Peyer's patch (tissue), 4 donors: ENCODE measurements at places on chromosomes 6 and 20.
A peak's percentile ranks its signal among the peaks of the same experiment; 100 is the strongest.

GRCh38 chr20:23224806-23225205, 125.8 kb upstream of the NXT1 start:
- H3K4me3 ChIP-seq = no peak overlapping the region
- H3K27ac ChIP-seq = no peak overlapping the region
- no peaks in the 10 kb centered on the region for H3K36me3 ChIP-seq
- DNase-seq = no peak

GRCh38 chr6:133724726-133725125, 164.2 kb upstream of the TCF21 start:
- DNase-seq = no peak
- no peaks in the 10 kb centered on the region for H3K4me1 ChIP-seq
- no peaks in the 10 kb centered on the region for H3K27me3 ChIP-seq
- no peak overlapping the region for H3K27ac ChIP-seq

GRCh38 chr6:112701201-112701600, 354.1 kb downstream of the RFPL4B start:
- H3K4me1 ChIP-seq = no peaks in the 10 kb centered on the region
- no peak for DNase-seq
- H3K4me3 ChIP-seq = no peak overlapping the region
- no peaks in the 10 kb centered on the region for H3K27me3 ChIP-seq

DNA sequence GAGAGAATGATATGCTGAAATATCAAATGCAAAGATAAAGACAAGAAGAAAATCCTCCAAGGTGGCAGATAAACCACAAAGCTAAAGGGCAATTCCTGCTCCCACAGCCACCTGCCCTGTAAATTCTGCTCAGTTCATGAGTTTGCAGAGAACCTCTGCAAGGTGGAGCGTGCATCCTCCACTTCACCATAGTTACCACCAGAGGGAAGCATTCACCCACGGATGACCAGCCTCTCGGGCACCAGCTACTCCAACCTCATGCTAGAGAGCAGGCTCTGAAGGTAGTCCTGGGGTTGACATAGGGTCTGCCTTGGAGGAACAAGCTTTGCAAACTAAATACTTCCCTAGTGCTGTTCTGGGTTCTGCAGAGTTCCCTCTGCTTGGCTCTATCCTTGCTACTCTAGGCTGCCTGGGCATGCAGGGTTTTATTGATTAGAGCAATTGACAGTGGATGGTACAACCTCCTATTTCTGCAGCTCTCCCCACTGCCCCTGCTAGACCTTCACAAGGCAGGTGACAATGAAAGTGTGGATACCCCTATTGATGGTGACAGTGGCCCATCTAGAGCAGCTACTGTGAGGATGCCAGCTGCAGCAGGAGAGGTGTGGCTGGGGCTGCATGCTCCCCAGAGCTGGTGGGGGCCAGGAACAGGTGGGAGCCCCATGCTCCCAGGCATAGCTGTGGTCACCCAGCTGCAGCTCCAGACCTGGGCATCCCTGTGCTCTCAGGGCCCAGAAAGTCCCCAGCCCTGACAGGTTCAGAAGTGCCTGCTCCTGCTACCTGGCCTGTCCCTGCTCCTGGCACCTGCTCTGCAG, 51.1 kb downstream of the GGTLC1 start:
- no peaks in the 10 kb centered on the region for H3K4me1 ChIP-seq
- H3K27me3 ChIP-seq = no peaks in the 10 kb centered on the region
- H3K27ac ChIP-seq = no peak overlapping the region
- H3K4me3 ChIP-seq = no peak overlapping the region
- DNase-seq = peak; percentile 58

- H3K27ac ChIP-seq = no peak overlapping the region
- no peaks in the 10 kb centered on the region for H3K27me3 ChIP-seq
- DNase-seq = no peak
- H3K36me3 ChIP-seq = no peaks in the 10 kb centered on the region
These were observed 21.2 kb downstream of the KIF25 start for GRCh38 chr6:168018664-168019063.

DNA sequence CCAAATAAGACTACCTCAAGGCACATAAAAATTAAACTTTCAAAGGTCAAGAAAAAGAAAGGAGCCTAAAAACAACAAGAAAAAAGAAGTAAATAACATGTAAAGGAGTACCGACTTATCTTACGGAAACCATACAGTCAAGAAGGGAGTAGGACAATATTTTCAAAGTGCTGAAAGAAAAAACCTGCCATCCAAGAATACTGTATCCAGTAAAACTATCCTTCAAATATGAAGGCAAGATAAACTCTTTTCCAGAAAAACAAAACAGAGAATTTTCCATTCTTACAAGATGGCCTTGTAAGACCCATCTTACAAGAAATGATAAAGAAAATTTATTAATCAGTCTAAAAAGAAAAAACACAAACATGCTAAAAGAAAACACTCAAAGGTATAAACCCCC, 302.2 kb downstream of the LMBRD1 start:
- no peaks in the 10 kb centered on the region for H3K27me3 ChIP-seq
- no peaks in the 10 kb centered on the region for H3K36me3 ChIP-seq
- H3K27ac ChIP-seq = no peak overlapping the region
- no peaks in the 10 kb centered on the region for H3K4me1 ChIP-seq
- DNase-seq = no peak

GRCh38 chr20:62345681-62346370, 21.3 kb downstream of the LAMA5 start:
- H3K36me3 ChIP-seq = no peaks in the 10 kb centered on the region
- no peaks in the 10 kb centered on the region for H3K4me1 ChIP-seq
- DNase-seq = no peak
- H3K27ac ChIP-seq = no peak overlapping the region
- H3K27me3 ChIP-seq = no peaks in the 10 kb centered on the region

- no peak overlapping the region for H3K27ac ChIP-seq
- H3K27me3 ChIP-seq = no peaks in the 10 kb centered on the region
- H3K36me3 ChIP-seq = no peaks in the 10 kb centered on the region
- H3K4me1 ChIP-seq = no peaks in the 10 kb centered on the region
- no peak overlapping the region for H3K4me3 ChIP-seq
These were observed 177.8 kb downstream of the LY86 start for GRCh38 chr6:6766230-6766905.

DNA sequence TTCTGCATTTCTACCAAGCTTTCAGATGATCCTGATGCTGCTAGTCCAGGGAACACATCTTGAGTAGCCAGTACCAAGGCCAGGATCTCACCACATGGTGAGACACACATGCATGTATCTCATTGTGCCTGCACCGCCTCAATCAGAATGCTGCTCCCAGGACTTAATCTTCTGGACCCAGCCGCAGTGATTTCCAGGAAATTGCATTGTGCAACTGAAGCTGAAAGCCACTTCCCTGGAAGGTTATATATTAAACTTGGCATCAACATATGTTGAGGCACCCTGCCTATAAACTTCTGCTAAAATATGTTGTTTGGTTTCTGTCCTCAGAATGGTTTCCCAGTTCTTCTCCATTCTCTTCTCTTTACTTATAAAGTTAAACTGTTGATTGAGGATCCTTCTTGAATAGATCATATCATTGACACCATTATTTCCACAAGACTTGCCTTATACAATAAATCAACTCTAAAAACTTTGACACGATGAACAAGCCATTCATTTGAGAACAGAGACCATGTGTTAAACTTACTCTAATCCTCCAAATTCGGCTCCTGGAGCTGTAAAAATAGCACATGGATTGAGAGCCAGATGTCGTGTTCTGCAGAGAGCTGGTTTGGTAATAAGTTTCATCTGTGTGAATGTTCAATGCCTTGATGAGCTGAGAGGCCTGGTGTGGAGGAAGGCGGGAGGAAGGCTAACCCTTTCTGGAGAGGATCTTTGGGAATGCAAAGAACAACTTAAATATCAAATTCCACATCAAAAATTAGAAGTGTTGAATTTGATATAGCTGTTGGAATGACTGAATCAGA, 65.0 kb upstream of the PCSK2 start:
- H3K36me3 ChIP-seq = no peaks in the 10 kb centered on the region
- no peak for DNase-seq
- H3K4me3 ChIP-seq = no peak overlapping the region
- no peaks in the 10 kb centered on the region for H3K4me1 ChIP-seq

DNA sequence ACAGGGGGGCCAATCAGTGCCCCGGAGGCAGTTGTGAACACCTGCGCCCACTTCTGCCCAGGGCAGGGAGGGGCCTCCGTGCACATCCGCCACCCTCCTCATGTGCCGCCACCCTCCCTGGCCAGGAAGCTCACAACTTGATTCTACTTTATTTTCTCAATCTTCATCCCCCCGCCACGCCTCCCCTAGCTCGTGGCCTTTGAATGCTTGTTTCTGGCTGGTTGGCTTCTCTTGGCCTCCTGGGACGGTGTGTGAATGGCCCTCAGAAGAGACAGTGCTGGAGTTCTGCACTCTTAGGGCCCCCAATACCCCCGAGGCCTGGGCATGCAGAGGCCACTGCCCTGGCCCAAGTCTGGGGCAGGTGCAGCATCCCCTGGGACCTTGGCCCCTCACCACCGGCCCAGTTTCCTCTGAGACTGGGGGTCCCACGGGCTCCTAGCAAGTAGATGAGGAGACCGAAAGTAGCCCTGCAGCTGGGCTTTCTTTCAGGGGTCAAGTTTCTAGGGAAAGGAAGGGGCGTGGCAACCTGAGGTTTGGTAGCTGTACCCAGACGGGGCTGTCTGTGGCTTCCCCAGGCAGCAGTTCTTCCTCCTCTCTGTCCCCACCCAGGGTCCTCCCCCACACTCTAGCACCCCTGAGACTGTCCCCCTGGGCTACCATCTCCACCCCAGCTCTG, 1.3 kb downstream of the RGS19 start:
- DNase-seq = peak; percentile 91
- H3K36me3 ChIP-seq = no peaks in the 10 kb centered on the region
- peak overlapping the region; percentile 73 for H3K4me3 ChIP-seq
- H3K4me1 ChIP-seq = peaks cover 25% of the 10 kb centered on the region

DNA sequence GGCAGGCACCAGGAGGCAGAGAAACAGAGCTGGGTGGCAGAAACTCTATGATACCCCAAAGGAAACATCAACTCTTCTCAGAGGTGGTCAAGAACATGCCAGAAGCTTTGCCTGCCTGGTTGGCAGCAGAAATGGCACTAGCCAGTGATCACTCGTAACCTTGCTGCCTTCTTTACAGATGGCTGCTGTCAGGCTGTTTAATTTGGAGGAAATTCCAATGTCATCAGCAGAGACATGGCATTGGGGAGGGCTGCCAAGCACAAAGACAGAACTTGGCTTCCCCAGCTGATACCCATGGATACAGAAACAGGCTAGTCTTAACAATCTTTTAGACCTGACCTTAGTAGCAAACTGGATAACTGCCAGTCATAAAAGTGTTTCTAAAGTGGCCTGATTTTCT, 153.6 kb downstream of the GMPR start:
- no peaks in the 10 kb centered on the region for H3K27me3 ChIP-seq
- no peaks in the 10 kb centered on the region for H3K36me3 ChIP-seq
- no peak overlapping the region for H3K27ac ChIP-seq
- no peak overlapping the region for H3K4me3 ChIP-seq
- no peak for DNase-seq

- H3K27me3 ChIP-seq = no peaks in the 10 kb centered on the region
- no peak overlapping the region for H3K27ac ChIP-seq
- DNase-seq = no peak
- no peaks in the 10 kb centered on the region for H3K36me3 ChIP-seq
These were observed 26.1 kb upstream of the KCNB1 start for GRCh38 chr20:49508435-49509199.

DNA sequence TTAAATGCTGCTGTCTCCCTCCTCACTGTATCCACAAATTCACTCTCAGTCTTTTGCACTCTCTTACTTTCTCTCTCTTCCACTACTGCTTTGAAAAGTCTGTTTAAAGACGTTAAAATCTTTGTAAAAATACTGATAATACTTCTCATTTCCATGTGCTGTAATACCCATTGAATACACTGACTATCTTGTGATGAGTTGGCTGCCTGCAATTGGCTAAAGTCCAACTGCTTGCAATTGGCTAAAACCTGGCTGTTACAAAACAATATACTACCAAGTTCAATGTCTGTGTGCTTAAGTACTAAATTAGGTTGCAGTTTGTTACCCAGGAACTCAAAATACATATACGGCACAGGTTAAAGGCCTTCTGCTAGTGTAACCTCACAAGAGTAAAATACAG, 264.8 kb downstream of the THBS2 start:
- no peak overlapping the region for H3K27ac ChIP-seq
- DNase-seq = no peak

DNA sequence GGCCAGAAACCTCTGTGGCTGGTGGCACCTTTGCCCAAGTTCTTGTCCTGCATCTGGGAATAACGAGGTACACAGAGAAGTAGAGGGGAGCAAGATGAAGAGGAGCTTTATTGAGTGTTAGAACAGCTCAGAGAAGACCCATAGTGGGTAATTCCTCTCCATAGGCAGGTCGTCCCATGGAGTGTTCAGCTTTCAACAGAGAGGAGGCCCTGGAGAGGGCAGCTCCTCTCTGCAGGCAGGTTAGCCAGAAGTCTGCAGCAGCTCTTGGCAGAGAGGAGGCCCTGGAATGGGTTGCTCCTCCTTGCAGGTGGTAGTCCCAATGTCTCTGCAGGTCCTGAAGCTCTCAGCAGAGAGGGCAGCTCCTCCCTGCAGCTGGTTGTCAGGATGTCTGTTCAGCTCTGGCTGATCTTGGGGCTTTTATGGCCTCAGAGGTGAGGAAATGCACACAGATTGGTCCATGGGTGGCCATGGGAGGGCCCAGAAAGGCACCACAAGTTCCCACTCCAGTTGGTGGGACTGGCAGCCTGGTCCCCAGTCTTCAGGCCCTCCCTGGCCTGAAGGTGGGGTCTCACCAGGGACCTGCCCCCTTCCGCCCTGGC, 89.0 kb downstream of the IPCEF1 start:
- H3K4me3 ChIP-seq = no peak overlapping the region
- no peak overlapping the region for H3K27ac ChIP-seq
- no peaks in the 10 kb centered on the region for H3K4me1 ChIP-seq
- H3K36me3 ChIP-seq = no peaks in the 10 kb centered on the region
- no peak for DNase-seq

GRCh38 chr6:4636881-4637224, 139.4 kb upstream of the CDYL start:
- no peak overlapping the region for H3K27ac ChIP-seq
- no peak for DNase-seq
- H3K27me3 ChIP-seq = no peaks in the 10 kb centered on the region
- H3K4me3 ChIP-seq = no peak overlapping the region
- H3K4me1 ChIP-seq = no peaks in the 10 kb centered on the region
- H3K36me3 ChIP-seq = no peaks in the 10 kb centered on the region

DNA sequence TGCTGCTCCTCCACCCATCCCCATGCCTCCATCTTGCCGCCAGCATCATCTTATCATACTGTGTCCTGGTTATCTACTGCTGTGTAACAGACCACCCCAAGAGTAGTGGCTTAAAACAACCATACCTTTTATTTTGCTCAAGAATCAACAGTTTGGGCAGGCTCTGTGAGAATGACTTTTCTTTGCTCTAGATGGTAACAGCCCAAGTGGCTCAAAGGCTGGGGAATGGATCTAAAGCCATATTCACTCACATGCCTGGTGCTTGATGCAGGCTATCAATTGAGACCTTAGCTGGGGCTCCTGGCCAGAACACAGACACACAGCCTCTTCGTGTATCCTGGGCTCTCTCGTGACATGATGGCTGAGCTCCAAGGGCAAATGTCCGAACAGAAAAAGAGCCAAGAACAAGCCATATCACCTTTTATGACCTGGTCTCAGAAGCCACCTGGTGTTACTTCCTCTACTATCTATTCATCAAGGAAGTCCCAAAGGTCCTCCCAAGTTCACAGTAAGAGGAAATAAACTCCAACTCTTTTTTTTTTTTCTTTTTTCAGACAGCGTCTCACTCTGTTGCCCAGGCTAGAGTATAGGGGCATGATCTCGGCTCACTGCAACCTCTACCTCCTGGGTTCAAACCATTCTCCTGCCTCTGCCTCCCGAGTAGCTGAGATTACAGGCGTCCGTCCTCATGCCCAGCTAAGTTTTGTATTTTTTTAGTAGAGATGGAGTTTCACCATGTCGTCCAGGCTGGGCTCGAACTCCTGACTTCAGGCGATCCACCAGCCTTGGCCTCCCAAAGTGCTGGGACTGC, 159.3 kb upstream of the JARID2 start:
- no peaks in the 10 kb centered on the region for H3K4me1 ChIP-seq
- DNase-seq = peak; percentile 67
- H3K4me3 ChIP-seq = no peak overlapping the region
- no peak overlapping the region for H3K27ac ChIP-seq
